Hepatocyte (in vitro differentiated cells): ENCODE measurements at places on chromosomes 1 and 21.

GRCh38 chr1:204836856-204837255, 33.8 kb upstream of the NFASC start:
- DNase-seq: no peak

- DNase-seq: no peak
Observed at GRCh38 chr1:49234988-49235387, 458.3 kb upstream of the BEND5 start.

DNA sequence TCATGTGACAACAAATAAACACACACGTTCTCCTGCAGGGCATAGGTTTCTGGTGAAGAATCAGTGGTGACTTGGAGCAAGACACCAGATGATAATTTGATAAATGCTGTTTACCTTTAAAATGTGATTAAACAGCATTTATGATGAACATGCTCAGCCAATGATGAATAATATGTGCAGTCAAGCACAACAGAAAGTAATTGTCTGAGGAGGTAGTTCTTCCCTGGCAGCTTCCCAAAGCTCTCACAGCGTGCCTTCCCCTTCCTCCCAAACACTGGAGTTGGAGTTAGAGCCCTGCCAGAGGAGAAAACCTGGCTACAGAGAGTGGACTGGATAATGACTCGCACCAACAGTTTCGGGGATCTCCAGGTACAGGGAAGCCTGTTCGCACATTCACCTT, 463.5 kb downstream of the SMYD3 start:
- no peak for DNase-seq

DNA sequence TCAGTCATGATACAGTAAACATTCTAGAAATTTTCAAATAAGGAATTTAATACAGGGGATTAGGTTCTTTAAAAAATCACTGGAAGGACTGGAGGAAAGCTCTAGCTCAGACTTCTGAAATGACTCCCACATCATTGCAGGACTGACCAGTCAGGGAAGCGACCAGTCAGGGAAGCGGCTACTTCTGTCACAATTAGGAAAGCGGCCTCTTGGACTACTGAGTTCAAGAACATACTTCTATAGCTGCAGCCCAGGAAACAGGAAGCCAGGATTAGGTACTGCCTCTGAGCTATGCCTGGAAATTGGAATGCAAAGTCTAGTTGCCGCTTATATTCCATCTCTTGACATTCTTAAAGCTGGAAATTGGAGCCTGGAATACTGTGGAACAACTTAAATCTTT, 45.5 kb downstream of the USP25 start:
- DNase-seq: no peak

- DNase-seq: no peak
Observed at GRCh38 chr1:153272186-153272585, 12.7 kb downstream of the LORICRIN start.

GRCh38 chr1:119002028-119002686, 14.0 kb upstream of the TBX15 start:
- DNase-seq: no peak

- DNase-seq: no peak
Observed at GRCh38 chr1:115826628-115827027, 14.3 kb downstream of the NHLH2 start.

GRCh38 chr21:28240586-28240985, 752.1 kb downstream of the LTN1 start:
- no peak for DNase-seq

DNA sequence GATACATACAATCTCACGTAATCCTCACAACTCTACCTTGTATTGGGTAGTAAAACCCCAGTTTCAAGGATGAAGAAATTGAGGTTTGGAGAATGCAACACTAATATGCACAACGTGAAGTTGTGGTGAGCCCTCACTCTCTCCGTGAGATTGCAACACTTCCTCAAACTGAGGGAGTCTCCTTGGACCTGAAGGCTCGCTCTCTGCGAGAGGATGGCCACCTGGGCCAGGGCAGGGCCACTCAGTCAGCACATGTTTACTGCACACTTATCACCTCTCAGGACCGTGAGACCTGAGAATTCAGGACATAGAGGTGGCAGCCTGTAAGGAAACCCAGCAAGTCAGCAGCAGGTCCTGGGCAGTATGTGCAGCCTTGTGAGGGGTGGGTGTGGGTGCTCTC, 8.7 kb downstream of the SH3BP5L start:
- DNase-seq: no peak

DNA sequence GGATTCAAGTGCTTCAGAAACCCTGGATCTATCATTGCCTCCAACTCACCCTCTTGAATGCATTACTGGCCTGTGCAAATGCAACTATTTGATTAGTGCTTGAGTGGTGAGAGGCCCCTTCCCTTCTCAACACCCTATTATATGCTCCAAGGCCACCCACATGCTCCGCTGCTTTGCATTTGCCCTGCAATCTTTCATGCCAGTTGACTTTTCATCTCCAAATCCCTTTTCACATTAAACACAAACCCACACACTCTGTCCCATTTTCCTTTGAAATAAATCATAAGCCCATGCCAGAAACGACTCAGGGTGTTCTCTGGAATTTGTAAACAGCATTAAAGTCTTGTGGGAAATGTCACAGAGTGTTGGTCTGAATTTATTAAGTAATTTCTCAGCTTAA, 78.9 kb upstream of the CTTNBP2NL start:
- DNase-seq: peak; percentile 15

DNA sequence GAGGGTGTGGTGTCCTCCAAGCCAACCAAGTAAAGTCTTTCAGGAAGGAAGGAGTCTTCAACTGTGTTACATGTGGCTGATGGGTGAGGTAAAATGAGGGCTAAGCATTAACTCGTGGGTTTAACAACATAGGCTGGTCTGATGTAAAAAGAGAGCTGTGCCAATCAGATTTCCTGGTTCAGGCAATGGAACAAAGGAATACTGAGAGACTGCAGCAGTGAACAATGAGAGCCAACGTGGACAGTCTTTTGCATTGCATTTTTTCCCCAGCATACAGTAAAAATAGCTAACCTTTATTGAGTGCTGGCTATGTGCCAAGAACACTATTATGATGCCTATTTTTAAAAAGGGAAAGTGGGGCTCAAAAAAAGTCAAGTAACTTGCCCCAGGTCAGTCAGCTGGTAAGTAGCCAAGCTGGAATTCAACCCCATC, 31.1 kb downstream of the DLGAP3 start:
- no peak for DNase-seq

GRCh38 chr1:43982808-43983207, 3.8 kb downstream of the B4GALT2 start:
- DNase-seq: no peak

GRCh38 chr1:246674049-246674448, 50.2 kb upstream of the SCCPDH start:
- no peak for DNase-seq

- no peak for DNase-seq
Observed at GRCh38 chr1:206985162-206985749, 15.0 kb upstream of the FCAMR start.

DNA sequence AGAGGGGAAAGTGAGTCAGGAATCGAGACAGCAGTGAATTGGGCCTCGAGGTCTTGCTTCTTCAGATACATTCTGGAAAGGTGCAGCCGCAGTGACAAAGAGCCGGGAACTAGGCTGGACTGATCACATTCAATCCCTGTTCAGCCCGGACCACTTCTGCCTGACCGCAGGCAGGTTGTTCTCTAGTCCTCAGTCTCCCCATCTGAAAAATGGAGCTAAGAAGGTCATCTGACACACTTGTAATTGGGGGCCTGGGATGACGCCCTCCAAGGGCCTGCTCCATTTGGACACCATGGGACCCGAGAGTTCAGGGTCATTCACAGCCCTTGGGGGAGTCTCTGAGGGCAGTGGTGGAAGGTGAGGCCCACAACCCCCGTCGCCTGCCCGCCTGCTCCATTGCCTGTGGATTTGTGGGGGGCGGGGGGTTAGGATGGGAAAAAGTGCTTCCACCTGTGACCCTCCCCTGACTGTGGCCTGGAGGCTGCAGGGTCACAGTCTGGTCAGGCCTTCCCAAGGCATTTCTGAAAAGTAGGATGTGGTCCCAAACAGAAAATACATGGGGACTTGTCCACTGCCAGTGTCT, 87.9 kb upstream of the CSF3R start:
- no peak for DNase-seq

DNA sequence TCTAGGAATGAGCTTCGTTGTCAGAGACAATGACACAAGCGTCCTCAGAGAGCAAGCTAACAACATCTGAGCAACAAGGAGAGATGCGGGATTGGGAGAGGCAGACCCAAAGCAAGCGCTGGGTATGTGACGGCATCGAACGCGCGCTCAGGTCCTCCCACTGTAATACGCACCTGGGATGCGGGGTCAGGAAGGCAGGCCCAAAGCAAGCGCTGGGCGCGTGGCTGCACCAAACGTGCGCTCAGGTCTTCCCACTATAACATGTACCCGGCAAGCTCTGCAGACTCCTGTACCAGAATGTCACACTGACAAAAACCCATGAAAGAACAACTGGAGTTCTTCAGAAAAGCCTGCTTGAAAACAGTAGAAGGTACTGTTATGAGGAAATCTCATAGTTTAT, 653.8 kb downstream of the SMYD3 start:
- DNase-seq: no peak
